Stimulated activated CD8-positive, alpha-beta memory T cell treated with anti-CD3 and anti-CD28 coated beads, Interleukin-7, amount 100 ng/mL, for 48 hours (primary cell): ENCODE measurements at places on chromosomes 13 and 19.

- DNase-seq, result no peak
Observed at GRCh38 chr19:16851031-16851712, 22.0 kb downstream of the SIN3B start.

GRCh38 chr13:76822698-76823267, 63.4 kb downstream of the KCTD12 start:
- no peak for DNase-seq

DNA sequence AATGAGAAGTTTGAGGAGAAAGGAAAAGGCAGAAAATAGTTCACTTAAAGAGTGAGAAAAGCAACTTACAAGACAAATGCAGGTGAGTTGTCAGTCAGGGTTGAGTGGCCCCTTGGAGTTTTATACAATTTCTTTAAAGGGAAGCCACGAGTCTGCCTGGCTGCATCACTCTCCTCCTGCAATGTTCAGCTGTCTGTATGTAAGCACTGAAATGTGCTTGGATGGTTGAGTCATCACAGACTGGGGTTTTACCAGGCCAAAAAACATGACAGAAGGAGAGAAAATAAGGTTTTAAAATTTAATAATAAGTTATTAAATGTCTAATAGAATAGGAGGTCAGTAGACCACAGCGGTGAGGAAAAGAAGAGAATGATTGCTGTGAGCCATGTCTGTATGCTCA, 51.0 kb upstream of the FGF14 start:
- no peak for DNase-seq

GRCh38 chr13:65656740-65657329, 1573.3 kb downstream of the PCDH9 start:
- DNase-seq, result no peak

GRCh38 chr19:35742121-35742724, at the start of gene IGFLR1:
Gene IGFLR1 (minus strand): TSS chr19:35742452. CDS start chr19:35741180, 1,272 bp downstream.
- peak; percentile 77 for DNase-seq

- no peak for DNase-seq
Observed at GRCh38 chr19:39410017-39410830, 2.2 kb upstream of the PLEKHG2 start.

GRCh38 chr19:17420475-17420924, 653 bp downstream of the MVB12A start:
- DNase-seq, result no peak

DNA sequence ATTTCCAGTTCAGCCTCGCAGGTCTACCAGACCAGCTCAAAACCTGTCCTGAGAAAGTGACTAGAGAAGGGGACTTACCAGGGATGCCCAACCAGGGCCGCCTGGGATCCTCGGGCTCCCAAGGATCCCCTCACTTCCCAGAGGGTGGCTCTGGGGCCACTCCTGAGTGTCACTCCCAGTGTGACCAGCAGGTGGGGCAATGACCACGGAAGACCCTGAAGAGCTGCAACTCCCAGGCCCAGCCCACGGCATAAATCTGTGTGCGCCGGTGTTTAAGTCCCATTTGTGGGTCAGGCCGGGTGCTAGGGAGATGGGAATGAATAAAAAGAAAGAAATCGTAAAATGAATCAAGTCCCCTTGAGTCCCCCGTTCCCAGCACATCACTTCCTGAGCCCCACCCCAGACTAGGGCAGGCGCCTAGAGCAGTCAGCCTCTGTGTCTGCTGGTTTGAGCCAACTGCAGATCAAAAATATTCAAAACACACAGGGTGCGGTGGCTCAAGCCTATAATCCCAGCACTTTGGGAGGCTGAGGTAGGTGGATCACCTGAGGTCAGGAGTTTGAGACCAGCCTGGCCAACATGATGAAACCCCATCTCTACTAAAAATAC, 10.7 kb downstream of the PTGIR start:
- DNase-seq, result no peak

DNA sequence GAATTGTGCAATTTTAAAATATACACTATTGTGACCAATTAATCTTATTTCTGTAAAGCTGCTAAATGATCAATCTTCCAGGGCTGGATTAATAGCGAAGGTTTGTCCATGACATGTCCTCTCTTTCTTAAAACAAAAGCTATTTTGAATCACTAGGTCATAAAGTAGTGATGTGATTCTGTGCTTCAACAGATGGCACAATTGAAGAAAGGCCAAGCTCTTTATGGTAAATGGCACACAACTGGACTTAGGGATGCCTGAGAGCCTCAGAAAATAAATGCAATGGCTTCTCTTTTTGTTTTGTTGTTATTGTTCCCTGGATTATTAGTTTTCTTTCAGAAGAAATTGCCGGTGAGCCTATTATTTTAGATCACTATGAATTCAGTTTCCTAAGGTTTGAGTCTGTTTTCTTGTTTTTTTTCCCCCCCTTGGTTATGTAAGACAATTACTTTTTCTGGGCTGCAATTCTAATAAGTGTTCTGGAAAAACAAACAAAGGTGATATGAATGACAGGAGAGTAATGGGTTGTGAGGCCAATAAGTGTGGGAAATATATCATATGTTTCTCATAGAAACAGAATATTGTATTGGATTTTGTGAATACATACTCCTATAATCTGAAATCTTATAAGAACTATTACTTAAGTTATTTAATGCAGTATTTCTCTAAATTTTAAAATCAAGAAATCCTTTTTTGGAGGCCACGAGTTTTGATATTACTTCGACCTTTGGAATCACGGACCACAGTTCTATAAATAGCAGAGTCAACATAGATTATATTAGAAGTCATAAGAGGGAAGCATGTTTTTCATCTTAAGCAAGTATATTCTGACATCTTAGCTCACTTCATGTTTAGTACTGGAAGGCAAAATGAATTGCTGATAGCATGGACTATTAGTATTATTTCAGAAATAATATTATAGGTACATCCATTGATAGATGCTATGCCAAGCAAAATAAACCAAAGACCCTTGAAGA, 16.8 kb downstream of the SLITRK1 start:
- DNase-seq, result no peak

GRCh38 chr13:29847501-29847983, 2.9 kb downstream of the UBL3 start:
- DNase-seq, result no peak

GRCh38 chr13:37127691-37128241, 22.3 kb upstream of the CSNK1A1L start:
- no peak for DNase-seq

DNA sequence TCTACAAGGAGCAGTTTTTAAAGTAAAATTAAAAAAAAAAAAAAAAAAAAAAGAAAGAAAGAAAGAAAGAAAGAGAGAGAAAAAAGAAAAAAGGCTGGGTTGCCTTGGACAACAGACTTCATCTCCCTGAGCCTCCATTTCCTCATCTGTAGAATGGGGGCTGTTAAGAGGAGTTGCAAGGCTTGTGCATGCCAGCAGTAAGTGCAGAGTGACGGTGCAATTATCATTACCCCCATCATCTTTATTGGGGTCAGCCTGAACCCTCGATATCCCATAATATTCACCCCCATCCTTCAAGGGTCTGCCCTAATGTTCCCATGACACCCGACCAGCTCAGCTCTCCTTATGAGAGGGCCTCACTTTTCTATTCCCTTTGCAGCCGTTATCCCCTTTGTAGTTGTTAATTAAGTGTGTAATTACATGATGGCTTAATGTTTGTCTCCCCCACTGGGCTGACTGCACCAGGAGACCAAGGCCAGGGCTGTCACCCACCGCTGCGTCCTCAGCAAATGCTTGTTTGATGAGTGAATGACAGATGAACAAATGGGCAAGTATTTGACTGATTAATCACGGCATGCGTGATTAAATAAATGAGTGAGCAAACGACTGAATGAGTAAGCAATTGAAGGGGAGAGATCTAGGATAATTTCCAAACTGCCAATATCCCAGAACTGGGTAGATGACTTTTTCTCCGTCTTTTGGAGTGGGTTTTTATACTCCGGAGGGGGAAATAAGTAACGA, 10.1 kb downstream of the FOSB start:
- DNase-seq, result no peak

- DNase-seq, result no peak
Observed at GRCh38 chr19:40512473-40513344, 45.9 kb downstream of the SPTBN4 start.

DNA sequence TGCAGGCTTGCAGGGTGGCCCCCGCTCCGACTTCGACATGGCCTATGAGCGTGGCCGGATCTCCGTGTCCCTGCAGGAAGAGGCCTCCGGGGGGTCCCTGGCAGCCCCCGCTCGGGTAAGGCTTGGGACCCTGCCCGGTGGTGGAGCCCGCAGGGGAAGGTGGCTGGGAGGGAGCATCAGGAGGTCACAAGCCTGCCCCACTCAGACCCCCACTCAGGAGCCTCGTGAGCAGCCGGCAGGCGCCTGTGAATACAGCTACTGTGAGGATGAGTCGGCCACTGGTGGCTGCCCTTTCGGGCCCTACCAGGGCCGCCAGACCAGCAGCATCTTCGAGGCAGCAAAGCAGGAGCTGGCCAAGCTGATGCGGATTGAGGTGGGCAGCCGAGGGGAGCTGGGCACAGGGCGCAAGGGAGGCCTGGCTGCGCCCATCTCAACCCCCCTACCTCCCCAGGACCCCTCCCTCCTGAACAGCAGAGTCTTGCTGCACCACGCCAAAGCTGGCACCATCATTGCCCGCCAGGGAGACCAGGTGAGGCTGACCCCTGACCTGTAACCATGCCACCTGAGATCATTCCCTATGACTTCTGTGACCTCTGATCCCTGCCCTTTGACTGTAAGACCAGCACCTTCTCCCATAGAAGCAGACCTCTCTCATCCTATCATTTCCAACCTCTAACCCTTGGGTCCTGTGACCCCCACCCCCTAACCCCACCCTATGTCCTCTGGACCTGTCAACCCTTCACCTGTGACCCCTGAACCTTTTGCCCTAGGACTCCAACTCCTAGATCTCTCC, 7.2 kb downstream of the PNPLA6 start:
- DNase-seq, result no peak

GRCh38 chr19:14368011-14368513, 13.2 kb upstream of the ADGRE5 start:
- DNase-seq, result no peak

GRCh38 chr19:1262623-1263123, 6.5 kb upstream of the CIRBP start:
- no peak for DNase-seq

DNA sequence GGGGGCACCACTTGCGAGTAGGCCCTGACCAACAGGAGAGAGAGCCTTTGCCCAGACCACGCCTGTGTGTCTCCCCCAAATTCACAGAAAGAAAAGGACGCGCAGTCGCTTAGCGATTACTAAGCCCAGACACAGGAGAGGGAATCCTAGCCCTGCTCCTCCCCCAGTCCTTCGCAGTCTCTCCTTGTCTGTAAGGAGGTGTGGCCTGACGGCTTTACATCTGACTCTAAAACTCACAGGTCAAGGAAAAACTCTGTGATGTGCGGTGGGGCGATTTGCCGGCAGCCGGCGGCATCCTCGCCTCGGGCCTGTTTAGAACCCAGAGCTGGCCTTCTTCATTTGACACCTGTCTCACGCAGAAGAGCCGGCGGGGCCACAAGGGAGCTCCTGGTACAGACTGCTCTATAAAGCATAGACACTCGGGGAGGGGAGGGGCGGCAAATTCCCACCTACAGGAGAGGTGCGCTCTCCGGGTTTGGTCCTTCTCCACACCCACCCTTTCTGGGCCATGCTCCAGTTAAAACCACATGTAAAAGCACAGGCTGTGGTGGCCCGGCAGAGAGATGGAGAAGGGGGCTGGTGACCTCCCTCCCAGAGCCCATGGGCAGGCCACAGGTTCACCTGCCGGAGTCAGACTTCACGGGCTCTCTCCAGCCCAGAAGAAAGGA, 17.8 kb downstream of the GPR12 start:
- no peak for DNase-seq

DNA sequence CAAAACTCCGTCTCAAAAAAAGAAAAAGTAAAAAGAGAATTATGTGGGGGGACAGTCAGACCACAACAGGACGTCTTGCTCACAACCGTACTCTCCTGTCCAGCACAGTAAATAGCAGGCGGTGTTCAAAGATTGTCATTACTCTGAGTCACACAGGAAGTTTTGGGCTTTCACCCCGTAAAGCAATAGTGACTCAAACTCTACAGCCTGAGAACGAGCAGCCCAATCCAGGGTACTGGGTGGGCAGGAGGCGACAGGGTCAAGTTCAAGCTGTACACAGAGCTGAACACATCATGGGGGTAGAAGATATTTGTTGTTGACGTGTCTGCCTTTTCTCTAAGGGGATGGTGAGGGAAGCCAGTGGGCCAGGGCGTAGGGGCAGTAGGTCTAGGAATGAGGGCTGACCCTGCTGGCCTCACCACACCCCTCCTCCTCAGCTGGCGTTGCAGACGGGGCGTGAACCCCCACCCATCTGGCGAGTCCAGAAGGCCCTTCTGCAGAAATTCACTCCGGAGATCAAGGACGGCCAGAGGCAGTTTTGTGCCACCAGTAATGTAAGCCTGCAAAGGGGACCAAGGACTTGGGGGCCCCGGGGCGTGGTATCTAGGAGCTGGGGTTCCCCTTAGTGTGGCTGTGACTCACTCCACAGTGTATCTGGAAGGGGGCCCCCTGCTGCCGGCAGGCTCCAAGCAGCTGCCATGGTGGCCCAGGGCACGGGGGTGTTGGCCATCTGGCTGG, 23.3 kb downstream of the PRR12 start:
- no peak for DNase-seq
